ENCODE measurements at places on chromosomes 7 and 10. TPM values are rescaled to one million over a fixed set of nuclear protein-coding genes. Genes with fewer than 3 reads are reported as not detected.

GRCh38 chr7:85426487-85426960, 239.7 kb upstream of the SEMA3D start:
- no peak for DNase-seq

- no peak for DNase-seq
Measured at GRCh38 chr10:127618797-127619196, 69.7 kb downstream of the NPS start.

- DNase-seq: peak; percentile 54
Measured at GRCh38 chr10:122279725-122280141, 8.6 kb downstream of the BTBD16 start.

OR2A42 gene
- total RNA-seq: not detected

All from neural crest cell (in vitro differentiated cells).